ENCODE measurements at places on chromosomes 11 and 22.

DNA sequence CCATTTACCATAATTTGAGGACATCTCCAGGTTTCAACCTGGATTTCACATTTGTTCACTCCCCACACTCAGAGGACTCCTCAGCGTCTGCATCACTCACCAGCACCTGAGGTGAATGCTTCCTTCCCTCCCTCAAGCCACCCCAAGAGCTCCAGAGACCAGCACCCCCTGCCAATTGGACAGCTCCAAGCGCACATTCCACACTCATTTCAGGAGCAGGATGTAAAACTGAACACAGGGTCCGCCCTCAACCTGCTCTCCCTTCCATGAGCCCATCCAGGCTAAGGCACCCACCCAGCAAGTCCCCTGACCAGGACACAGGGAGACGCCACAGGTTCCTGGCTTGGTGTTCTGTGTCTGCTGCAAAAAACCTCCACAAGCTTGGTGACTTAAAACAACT is 3.9 kb downstream of the SCGB1D1 start:
- no peak for DNase-seq

DNA sequence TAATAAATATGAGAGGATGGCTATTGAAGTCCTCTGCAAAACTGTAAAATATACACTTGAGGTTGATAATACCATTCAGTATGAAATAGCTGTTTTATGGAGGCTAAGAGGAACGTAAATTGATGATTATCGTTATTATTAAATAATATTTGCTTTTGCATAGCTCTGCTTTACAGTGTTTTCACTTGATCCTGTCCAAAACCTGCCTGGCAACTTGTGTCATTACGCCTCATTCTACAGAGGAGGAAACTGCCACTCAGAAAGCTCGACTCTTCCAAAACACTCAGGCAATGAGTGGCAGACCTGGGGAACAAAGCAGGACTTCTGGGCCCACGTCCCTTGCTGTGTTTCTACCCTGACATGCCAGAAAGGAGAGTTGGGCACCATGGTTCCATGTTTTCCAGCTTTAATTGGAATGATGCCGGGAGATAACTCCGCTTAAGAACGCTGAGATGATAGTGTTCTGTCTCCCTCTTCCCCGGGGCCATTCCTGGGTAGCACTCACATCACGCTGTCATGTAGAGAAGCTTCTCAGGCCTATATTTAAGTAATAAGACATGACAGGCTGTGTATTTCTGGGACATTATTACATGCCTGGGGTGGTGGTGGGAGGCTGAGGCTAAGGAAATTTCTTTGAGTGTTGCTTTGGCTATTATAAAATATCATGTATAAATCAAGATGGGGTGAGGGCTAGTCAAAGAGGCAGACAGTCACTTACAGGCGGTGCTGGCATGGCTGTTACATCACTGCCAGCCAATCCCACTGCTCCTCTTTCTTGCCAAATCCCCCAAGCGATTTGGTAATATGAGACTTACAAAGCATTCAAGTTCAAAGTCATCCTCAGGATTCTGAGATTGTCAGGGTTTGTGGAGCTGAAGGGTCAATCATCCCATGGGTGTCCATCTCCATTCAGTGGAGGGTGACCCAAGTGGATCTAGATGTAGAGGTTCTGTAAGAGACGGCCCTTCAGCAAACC is 501.7 kb downstream of the INSC start:
- no peak for DNase-seq

GRCh38 chr22:38214302-38215056 is 12.7 kb downstream of the MAFF start:
- peak; percentile 77 for DNase-seq

- no peak for DNase-seq
These were observed 36.6 kb upstream of the SYT7 start for GRCh38 chr11:61617515-61617914.
